ENCODE measurements at places on chromosomes 2 and 18.

- peak; percentile 89 for DNase-seq
Measured at GRCh38 chr2:118386641-118387302, 298.5 kb downstream of the INSIG2 start.

- no peak for DNase-seq
Measured at GRCh38 chr18:74539289-74539688, 5.0 kb downstream of the CNDP1 start.

DNA sequence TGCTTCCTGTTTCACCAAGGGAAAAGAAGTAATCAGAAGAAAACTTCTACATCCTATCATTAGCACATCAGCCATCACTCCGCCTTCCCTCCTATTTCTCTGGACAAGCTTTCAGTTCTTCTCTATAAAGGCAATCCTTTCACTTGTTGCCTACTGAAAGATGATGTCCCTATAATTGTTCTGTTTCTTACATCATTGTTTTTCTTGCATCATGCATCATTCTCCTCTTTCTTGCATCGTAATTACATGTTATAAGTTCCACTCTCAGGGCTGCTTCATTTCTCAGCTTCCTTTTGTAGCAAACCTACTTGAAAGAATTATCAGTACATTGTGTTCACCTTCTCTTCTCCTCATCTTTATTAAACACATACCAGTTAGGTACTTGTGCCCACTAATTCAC, 7.2 kb downstream of the SLC30A6 start:
- no peak for DNase-seq

DNA sequence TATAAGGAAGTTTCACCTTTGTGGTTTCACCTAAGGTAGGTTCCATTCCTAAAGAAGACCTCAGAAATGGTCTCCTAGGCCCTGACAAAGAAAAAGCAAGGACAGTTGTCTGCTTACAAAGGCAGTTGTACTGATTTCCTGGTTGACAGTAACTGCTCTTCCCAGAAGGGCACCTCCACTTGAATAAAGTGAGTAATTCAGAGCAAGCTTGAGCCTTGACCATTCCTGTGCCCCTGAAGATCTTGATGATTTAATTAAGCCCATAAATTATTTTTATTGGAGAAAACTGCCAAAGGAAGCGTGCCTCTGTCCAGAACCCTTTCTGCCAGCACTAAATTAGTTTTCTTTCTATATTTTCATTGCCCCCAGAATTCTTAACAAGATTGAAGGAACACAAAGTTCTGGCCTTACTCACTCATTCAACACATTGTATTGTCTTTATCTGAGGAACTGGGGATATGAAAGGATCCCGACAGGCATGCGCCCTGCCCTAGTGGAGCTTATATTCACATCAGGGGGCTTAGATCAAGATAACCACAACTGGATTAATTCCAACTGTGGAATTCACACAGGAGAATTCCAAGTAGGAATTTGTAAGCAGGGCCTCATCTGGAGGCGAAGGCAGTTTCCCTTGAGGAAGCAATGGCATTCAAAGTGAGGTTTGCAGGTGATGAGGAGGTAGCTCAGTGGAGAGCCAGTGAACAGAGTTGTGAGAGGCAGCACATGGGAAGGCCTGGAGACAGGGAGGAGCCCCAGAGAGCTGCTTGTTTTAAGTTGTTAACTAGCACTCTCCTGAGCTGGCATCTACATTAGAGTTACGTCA, 21.2 kb downstream of the PTRHD1 start:
- no peak for DNase-seq

DNA sequence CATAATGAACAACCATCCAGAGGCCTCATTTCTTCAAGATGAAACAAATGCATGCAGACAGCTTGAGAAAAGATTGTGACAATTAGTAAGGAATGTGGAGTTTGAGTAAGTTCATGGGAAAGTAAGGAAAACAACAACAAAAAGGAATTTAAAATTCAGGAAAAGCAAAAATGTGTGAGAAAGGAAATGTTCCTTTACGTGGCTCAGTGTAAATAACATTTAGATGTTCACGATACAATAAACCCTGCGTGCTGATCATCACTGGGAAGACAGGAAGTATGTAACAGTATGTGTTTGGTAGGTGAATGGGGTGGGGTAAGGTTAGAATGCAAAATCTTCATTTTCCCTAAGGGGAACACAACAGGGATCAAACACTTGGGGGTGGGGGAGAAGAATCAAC, 72.7 kb downstream of the TRIP12 start:
- DNase-seq: no peak

- DNase-seq: no peak
Measured at GRCh38 chr2:104088745-104089144, 765.2 kb upstream of the POU3F3 start.

- peak; percentile 26 for DNase-seq
Measured at GRCh38 chr2:147588191-147588590, 256.6 kb upstream of the ACVR2A start.

DNA sequence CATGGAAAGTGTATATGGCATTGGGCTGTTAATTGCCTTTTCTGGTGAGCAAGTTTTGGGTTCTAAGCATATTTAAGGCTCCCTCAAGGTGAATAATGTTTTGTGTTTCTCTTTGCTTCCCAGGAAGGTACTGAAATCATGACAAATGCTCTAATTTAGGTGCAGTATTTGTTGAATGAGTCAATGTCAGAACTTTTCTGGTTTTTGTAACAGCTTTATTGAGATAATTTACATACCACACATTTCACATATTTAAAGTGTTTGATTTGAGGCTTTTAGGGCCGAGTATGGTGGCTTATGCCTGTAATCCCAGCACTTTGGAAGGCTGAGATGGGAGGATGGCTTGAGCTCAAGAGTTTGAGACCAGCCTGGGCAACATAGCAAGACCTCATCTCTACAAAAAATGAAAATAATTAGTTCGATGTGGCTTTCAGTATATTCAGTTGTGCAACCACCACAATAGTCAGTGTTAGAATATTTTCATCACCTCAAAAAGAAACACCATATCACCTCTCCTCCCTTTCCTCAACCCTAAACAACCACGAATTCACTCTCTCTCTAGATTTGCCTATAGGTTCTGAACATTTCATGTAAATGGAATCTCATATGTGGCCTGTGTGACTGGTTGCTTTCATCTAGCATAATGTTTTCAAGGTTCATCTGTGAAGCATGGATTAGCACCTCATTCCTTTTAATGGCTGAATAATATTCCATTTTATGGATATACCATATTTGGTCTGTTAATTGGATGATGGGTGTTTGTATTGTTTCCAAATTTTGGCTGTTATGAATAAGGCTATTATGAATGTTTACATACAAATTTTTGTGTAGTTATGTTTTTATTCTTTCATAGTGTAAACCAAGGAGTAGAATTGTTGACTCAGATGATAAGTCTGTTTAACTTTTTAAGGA, 54.9 kb downstream of the MGAT5 start:
- no peak for DNase-seq

- DNase-seq: no peak
Measured at GRCh38 chr2:105406221-105406620, 7.4 kb upstream of the FHL2 start.

DNA sequence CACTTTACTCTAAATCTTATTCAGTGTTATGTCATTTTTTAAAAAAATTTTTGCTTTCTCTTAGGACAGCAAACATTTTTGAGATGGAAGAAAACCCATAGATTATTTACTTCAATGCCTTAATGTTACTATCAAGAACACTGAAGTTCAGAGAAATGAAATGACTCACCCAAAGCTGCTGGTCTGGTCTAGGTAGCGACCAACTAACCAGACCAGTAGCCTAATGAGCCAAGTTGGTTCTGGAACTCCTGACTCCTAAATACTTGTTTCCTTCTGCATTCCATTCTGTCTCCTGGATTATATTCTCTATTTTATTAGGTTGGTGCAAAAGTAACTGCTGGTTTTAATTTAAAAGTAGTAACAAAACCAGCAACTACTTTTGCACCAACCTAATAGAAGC, 35.4 kb downstream of the SLC8A1 start:
- DNase-seq: peak; percentile 14

DNA sequence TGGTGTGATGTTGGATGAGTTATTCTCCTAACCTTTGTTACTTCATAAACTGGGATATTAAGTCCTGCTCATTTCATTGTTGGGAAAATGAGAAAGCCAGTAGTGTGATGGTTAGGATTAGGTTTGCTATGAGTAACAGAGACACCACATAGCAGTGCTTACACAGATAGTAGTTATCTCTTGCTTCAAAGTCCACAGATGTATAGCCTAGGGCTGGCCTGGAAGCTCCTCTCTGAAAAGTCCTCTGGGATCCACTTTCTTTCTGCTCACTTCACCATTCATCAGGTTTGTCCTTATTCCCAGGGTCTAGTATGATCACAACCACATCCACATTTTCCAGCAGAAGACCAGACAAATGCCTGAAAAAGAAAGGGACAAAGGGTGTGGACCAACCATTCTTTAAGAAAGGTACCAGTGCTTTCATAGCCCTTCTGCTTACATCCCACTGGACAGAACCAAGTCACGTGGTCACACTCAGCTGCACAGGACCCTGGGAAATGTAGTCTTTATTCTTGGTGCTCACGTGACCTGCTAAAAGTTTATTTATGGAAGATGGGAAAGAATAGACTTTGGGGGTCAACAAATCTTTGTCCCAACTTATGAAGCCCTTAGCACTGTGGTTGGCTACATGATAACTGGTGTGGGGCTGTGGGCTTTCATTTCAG, 108.9 kb downstream of the INSIG2 start:
- DNase-seq: peak; percentile 23

GRCh38 chr2:224517963-224518362, 67.2 kb downstream of the CUL3 start:
- DNase-seq: no peak

DNA sequence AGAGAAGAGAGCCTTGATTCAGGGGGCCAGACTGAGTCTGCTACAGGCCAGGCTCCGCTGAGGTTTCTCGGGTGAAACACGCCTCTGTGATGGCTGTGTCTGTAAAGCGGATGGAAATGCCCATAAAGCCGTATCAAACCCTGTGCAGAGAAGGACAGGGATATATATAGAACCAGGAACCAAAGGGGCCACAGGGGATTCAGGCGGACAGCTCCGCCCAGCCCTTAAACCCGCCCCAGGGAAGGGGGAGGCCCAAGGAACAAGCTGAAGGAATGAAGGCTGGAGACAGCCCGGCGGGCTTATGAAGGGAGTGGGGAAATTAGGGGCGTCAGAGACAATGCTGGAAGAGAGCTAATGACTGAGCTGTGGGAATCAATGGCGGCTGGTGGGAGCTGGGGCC, 42.1 kb downstream of the NHEJ1 start:
- DNase-seq: no peak

- peak; percentile 70 for DNase-seq
Measured at GRCh38 chr2:121665504-121665903, 16.2 kb upstream of the CLASP1 start.

- DNase-seq: no peak
Measured at GRCh38 chr2:77104554-77104953, 417.6 kb downstream of the LRRTM4 start.

GRCh38 chr2:162071001-162071400, 3.0 kb downstream of the DPP4 start:
- DNase-seq: no peak

DNA sequence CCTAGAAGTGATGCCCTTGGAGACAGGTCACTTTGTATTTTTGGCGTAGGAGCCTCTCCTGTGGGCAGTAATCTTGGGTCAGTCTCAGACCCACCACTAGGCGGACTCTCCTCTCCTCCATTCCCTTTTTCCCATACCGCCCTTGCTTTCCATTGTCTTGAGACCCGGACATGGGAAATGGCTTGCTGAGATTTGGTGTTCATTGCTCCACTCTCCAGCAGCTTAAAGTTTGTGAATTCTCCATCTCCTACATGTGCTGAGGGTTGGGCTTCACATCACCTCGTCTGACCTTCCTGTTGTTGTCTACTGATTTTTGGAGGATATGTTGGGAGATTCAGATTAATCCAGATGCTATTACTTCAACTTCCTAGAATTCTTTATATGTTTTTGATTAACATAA, 159.2 kb upstream of the RAB12 start:
- no peak for DNase-seq

- no peak for DNase-seq
Measured at GRCh38 chr2:237904831-237905599, 45.6 kb downstream of the RAMP1 start.

DNA sequence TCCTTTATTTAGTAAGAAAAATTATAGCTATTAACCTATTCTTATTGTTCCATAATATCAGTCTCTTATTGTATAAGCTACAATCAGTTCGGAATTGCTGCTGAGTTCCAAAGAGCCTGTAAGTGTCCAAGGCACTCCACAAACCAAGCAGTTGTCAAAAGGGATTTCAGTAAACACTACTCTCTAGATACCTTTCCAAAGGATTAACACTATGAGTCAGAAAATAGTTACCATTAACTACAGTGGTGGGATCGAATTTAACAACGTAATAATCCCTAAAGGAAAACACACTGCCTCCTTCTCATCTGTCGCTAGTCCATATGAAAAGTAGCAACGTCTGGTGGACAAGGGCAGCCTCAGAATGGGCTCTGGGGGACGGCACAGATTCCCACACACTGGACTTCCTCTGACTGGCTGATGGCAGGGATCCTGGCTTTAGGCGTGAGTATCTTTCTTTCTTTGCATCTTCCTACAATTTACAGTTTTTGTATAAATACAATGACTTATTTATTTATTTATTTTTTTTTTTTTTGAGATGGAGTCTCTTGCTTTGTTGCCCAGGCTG, 8.8 kb downstream of the TGFBRAP1 start:
- peak; percentile 15 for DNase-seq

- no peak for DNase-seq
Measured at GRCh38 chr2:150156415-150156814, 331.1 kb downstream of the RND3 start.

- no peak for DNase-seq
Measured at GRCh38 chr2:156903335-156903734, 354.2 kb upstream of the GALNT5 start.

- no peak for DNase-seq
Measured at GRCh38 chr2:181454686-181455450, 2.3 kb upstream of the ITGA4 start.

DNA sequence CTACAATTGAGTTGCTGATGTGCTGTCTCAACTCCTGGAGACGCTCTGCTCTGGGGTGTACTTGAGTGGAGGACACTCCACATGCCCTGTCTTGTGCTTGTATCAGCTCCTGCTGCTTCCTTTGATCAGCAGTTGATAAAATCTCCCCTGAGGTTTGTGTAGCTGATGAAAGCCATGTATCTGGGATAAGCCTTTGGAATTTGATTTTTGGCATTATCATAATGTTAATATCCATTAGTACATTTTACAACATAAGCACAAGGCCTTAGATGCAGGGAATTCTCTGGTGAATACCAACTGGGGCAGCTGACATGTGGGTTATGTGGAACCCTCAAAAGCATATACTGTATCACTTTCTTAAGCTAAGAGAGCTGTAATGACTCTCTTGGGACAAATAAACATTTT, 222.7 kb upstream of the ITGA4 start:
- DNase-seq: no peak

- DNase-seq: no peak
Measured at GRCh38 chr18:46759890-46760289, 3.0 kb upstream of the ST8SIA5 start.

GRCh38 chr2:101388232-101388631, 929 bp upstream of the CREG2 start:
- peak; percentile 66 for DNase-seq

GRCh38 chr2:200762127-200762526, 49.6 kb upstream of the BZW1 start:
- DNase-seq: no peak

Measured in RWPE1 (cell line).